ENCODE measurements at places on chromosomes 3 and 15.

- no peak for DNase-seq
These were observed 438.1 kb upstream of the ARPP21 start for GRCh38 chr3:35201211-35201610.

GRCh38 chr3:58345457-58345856 lies 12.8 kb downstream of the PXK start:
- no peak for DNase-seq

GRCh38 chr3:125166599-125167136 lies 45.9 kb downstream of the SLC12A8 start:
- no peak for DNase-seq

DNA sequence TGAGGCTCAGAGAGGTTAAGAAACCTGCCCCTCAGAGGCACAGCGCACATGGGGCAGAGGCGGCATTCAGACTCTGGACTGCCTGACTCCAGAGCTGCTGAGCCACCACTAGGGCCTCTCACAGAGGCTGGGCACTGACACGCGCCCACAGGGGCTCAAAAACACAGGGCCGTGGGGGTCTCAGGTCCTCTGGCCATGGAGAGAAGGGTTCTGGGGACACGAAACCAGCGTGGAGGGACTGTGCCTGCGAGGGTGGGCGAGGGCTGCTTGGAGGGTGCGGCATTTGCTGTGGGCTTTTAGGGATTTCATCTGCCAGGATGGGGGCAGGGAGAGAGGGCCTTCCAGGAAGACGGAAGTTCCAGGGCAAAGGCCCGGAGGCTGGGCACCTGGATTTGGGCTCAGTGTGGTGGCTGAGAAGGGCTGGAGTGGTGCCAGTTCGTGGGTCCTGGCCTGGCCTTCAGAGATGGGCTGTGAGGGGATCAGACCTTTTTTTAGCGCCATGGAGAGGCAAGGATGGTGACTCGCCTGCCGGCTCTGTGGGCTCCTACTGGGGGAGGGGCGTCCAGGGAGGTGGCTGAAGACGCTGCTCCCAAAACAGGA lies 69.6 kb downstream of the EFCAB12 start:
- DNase-seq: no peak

GRCh38 chr3:136516656-136517055 lies 235.5 kb downstream of the STAG1 start:
- DNase-seq: no peak

GRCh38 chr3:150357140-150357539 lies 51.0 kb upstream of the TSC22D2 start:
- no peak for DNase-seq

- DNase-seq: no peak
These were observed 74.2 kb upstream of the BHLHE40 start for GRCh38 chr3:4904811-4905695.

GRCh38 chr3:118990823-118991560 lies 43.7 kb downstream of the IGSF11 start:
- DNase-seq: no peak

GRCh38 chr3:108430540-108430939 lies 79.9 kb downstream of the MYH15 start:
- no peak for DNase-seq

- DNase-seq: no peak
These were observed 95.1 kb downstream of the FOXP1 start for GRCh38 chr3:71488391-71488809.

GRCh38 chr15:35557544-35557943 lies 11.6 kb upstream of the DPH6 start:
- no peak for DNase-seq

DNA sequence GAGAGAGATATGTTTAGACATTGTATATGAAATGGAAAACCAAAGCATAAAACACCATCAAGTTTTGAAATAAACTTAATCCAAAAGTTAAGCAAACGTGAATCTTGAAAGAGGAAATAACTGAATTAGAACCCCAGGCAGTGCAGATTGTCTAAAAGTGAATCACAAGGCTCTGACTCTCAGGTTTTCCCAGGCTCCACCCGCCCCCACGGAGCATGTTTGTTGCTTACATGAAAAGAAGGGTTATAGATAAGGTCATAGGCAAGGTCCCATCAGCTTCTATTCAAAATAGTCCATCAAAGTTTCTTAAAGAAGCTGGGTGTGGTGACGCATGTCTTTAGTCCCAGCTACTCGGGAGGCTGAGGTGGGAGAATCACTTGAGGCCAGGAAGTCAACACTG lies 29.0 kb upstream of the SLMAP start:
- DNase-seq: no peak

DNA sequence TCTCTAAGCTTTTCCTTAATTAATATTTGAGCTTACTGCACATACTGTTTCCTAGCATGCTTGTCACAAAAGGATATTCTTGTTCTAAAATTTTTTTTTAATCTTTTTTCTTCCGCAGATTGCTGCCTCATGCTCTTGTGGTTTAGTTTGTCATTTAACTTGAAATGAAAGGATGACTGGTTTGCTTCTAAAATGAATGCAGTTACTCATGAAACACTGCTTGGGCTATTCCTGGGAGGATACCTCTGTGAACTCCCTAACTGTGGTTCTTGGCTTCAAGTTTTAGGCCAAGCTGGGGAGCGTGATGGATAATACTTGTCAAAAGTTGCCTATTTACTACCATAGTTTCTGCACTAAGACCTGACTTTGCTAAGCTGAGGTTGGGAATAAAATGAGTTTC lies 64.0 kb downstream of the USP13 start:
- DNase-seq: no peak

DNA sequence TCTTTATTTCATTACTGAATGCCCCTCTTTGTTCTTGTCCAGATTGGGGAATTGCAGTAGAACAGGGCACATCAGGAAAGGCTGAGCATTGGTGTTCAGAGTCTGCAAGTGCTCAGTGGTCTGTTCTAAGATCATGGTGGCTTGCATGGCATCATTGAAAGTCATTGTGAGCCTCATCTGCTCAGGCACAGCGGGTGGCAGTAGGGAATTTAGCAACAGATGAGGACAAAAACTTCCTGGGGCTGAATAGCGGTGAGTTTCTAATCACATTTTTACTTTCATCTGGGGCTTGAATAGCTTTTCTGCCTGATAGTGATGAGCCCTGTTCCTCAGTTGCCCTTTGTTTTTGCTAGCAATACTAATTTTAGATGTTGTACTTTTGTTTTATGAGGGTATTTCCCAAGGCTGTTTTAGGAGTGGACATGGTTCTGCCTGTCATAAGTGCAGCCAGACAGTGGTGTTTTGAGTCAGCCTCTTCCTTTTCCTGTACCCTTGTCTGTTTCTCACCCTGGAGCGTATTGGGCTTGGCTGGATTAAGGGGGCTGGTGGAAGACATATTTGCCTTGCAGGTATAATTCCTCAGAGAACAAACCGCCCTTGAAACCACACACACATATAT lies 127.2 kb upstream of the IL12A start:
- no peak for DNase-seq

DNA sequence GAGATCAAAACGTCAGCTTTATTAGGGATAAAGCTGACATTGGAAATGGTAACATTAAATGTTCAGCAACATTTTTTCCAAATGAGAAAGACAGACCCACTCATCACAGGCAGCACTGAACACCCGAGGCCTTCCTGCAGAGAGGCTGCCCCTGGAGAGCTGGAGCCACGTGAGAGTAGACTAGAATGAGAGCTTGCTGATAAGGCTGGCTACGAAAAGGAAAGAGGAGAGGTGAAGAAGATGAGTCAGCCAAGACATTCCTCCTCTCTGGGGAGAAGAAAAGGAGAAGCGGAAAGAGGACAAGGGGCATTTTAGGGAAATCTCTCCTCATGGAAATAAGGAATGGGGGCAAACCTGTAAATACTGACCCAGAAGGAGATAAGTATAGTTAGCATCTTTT lies 7.3 kb downstream of the CYP19A1 start:
- no peak for DNase-seq

GRCh38 chr3:124627501-124627908 lies 102.7 kb upstream of the UMPS start:
- DNase-seq: no peak

DNA sequence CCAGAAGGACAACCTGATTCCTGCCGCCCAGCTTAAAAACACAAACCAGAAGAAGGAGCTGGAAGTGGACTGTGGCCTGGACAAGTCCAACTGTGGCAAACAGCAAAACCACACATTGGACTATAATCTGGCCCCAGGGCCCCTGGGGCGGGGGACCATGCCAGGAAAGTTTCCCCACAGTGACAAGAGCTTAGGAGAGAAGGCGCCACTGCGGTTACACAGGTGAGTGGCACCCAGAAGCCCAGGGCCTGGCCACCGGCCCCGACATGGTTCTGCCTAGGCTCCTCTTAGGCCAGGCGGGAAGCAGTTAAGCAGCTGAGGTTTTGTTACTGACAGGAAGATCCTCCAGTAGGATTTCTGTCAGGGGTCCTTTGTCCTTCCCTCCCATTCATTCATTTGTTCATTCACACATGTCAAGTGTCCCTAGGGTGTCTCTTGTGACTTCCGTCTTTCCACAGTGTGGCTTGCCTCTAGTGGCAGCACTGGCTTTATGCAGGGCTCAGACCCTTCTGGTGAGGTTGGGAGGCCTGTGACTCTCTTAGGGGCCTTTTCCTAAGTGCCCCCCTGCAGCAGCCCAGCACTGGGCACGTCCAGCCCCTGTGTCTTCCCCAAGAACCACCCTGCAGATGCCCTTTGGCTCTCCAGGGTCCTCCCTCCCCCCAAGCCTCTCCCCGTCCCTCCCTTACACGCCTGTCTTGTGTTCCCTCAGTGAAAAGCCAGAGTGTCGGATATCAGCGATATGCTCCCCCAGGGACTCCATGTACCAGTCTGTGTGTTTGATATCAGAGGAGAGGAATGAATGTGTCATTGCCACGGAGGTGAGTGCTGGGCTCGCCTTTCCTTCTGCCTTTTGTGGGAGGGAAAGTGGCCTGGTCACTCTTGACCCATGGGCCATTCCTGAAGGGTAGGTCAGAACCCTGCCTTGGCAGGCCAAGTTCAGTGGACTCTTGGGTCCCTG lies 7.8 kb downstream of the DLL4 start:
- DNase-seq: no peak

GRCh38 chr3:85790445-85791030 lies 831.7 kb downstream of the CADM2 start:
- DNase-seq: no peak

DNA sequence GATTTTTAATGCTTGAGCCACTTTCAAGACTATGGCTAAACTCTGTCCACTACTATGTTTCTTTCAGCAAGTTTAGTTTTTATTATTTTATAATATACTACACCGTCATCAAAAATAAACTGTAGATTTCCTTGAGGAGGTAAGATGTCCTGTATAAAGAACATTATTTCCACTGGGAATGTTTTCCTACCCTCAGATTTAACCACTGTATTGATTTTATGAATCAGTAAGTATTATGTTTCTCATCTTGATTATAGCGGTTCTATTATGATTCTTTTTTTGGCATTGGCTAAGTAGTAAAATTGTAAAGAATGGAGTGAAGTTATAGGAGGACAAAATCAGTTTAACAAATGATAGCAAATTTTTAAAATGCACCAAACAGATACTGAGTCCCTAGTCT lies 44.4 kb downstream of the ADAM10 start:
- DNase-seq: no peak

GRCh38 chr3:195907684-195907933 lies 742 bp downstream of the TNK2 start:
- no peak for DNase-seq

- no peak for DNase-seq
These were observed 36.9 kb upstream of the ZNF280D start for GRCh38 chr15:56770173-56770572.

- DNase-seq: no peak
These were observed 70.4 kb downstream of the WWTR1 start for GRCh38 chr3:149587383-149587782.

DNA sequence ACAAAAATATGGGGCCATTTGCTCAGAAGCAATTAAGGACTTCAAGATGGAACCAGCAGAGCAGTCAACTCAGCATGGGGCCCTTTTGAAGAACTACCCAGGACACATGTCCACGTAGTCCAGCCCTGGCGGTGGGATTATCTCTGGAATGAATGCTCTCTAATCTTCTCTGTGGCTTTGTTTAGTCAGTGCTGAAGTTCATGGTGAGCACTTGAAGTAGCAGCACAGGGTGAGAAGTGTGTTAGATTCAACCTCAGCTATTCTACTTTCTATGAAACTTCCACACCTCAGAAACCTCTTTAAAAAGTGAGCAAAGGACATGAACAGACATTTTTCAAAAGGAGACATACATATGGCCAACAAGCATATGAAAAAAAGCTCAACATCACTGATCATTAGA lies 74.4 kb downstream of the THRB start:
- DNase-seq: no peak

- no peak for DNase-seq
These were observed 36.3 kb upstream of the UTS2B start for GRCh38 chr3:191366675-191367074.

DNA sequence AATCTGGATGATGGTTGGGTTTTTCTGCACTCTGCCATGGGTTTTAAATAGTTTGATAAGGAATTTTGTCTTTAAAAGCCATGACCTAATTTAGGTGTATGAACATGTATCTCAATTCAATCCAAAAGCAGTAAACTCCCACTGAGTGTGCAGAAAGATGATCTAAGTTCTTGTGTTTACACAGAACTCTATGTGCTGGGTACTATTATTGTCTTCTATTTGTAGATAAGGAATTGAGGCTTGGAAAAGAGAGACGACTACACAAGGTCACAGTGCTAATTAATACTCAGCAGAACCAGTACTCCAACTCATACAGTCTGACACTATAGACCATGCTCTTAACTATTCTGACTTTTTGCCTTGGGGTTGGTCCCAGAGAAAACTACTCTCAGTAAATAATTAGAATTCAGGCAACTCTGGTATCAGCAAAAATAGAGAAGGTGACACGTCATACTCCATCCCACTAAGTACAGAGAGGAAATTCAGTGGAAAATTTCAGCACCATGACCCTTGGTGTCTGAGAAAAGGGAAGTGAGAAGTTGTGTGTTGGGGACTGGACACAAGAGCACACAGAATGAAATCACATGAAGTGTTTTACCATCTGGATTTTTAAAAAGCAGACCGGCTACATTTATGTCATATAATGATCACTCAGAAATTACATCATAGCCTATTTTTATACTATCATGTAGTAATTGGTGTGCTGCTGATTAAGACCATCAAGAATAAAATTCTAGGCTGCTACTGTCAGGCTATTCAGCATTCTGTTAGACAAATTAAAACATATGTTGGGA lies 18.3 kb upstream of the MYH15 start:
- DNase-seq: no peak

GRCh38 chr3:169811631-169812331 lies 889 bp upstream of the LRRIQ4 start:
- no peak for DNase-seq

GRCh38 chr3:45537970-45538640 lies 56.4 kb upstream of the LIMD1 start:
- peak; percentile 30 for DNase-seq

DNA sequence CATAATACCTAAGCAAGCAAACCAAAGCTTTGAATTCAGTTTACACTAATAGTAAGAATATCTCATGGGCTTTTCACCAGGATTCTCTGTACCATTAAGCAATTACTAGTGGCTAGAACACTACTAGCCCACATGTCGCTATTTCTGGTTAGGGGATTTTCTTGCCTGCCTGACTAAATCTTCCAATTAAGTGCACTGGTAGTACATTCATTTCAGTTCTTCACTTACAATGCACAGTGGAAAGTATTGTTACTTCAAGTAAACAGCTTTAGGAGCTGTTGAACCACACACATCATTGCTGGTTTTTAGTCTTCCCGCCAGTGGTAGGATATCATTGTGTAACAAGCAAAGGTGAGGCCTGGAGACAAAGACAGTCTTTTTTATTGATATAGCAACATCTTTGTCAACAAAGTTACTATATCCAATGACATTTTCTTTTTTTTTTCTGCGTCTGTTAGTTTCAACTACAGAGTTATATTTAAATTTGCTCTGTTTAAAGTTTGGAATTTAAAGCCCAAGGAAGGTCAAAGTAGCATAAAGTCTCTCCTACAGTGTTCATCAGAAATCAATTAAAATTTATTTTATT lies 826.8 kb upstream of the NR2F2 start:
- no peak for DNase-seq
